ENCODE measurements at places on chromosomes 11 and 22. TPM values are rescaled to one million over a fixed set of nuclear protein-coding genes. Genes with fewer than 3 reads are reported as not detected.

UBE4A gene
- total RNA-seq: 55.0 TPM

KCNK4 gene
- not detected for total RNA-seq

THRSP gene
- total RNA-seq: not detected

ACR gene
- not detected for total RNA-seq

MPPED1 gene
- not detected for total RNA-seq

HDAC10 gene
- 42.3 TPM for total RNA-seq

MUC2 gene
- not detected for total RNA-seq

CHRM1 gene
- not detected for total RNA-seq

OR8D4 gene
- total RNA-seq: not detected

SAC3D1 gene
- total RNA-seq: 17.3 TPM

DDI1 gene
- total RNA-seq: not detected

C11orf86 gene
- total RNA-seq: not detected

PHETA2 gene
- 2.1 TPM for total RNA-seq

UBQLN3 gene
- total RNA-seq: not detected

CDKN1C gene
- 1.0 TPM for total RNA-seq

RASSF10 gene
- not detected for total RNA-seq

ADM2 gene
- 7.5 TPM for total RNA-seq

SCUBE2 gene
- not detected for total RNA-seq

SLC37A2 gene
- total RNA-seq: 0.50 TPM

APOA5 gene
- not detected for total RNA-seq

PATE2 gene
- total RNA-seq: not detected

MRGPRF gene
- not detected for total RNA-seq

EHF gene
- total RNA-seq: not detected

TEX12 gene
- 0.26 TPM for total RNA-seq

NPAS4 gene
- total RNA-seq: not detected

RBMXL2 gene
- not detected for total RNA-seq

ESAM gene
- 1.1 TPM for total RNA-seq

KMT5B gene
- 18.4 TPM for total RNA-seq

LRRC4C gene
- total RNA-seq: not detected

YPEL1 gene
- total RNA-seq: 0.72 TPM

GNG3 gene
- total RNA-seq: not detected

PPM1F gene
- 31.4 TPM for total RNA-seq

RELT gene
- total RNA-seq: 24.2 TPM

TRAPPC4 gene
- total RNA-seq: 127 TPM

CAVIN3 gene
- 30.0 TPM for total RNA-seq

CSF2RB gene
- 0.14 TPM for total RNA-seq

DEFB131B gene
- not detected for total RNA-seq

KLHL35 gene
- 0.21 TPM for total RNA-seq

TRIM6 gene
- total RNA-seq: 0.89 TPM

BEST1 gene
- total RNA-seq: 0.58 TPM

P4HA3 gene
- total RNA-seq: not detected

OR51B4 gene
- total RNA-seq: not detected

SERPING1 gene
- 0.68 TPM for total RNA-seq

HTR3B gene
- total RNA-seq: not detected

BIK gene
- 2.2 TPM for total RNA-seq

C11orf16 gene
- not detected for total RNA-seq

EIF3M gene
- 459 TPM for total RNA-seq

GPHA2 gene
- total RNA-seq: not detected

CCDC81 gene
- 0.42 TPM for total RNA-seq

CHCHD10 gene
- 241 TPM for total RNA-seq

GSTT2B gene
- total RNA-seq: not detected

NRGN gene
- total RNA-seq: 7.8 TPM

PRDX5 gene
- 111 TPM for total RNA-seq

MYBPC3 gene
- total RNA-seq: not detected

TMA7B gene
- total RNA-seq: 1.0 TPM

LYVE1 gene
- total RNA-seq: not detected

SLC25A18 gene
- not detected for total RNA-seq
